ENCODE measurements at places on chromosomes 12 and 14. TPM values are rescaled to one million over a fixed set of nuclear protein-coding genes. Genes with fewer than 3 reads are reported as not detected.

KRT1 gene
- not detected for polyA plus RNA-seq

TAS2R31 gene
- not detected for polyA plus RNA-seq

KRT6A gene
- not detected for polyA plus RNA-seq

NOS1 gene
- polyA plus RNA-seq = 0.64 TPM

LTBP2 gene
- polyA plus RNA-seq = 0.27 TPM

GLT8D2 gene
- polyA plus RNA-seq = 3.2 TPM

MORN3 gene
- 0.36 TPM for polyA plus RNA-seq

BDKRB2 gene
- 0.21 TPM for polyA plus RNA-seq

VDR gene
- polyA plus RNA-seq = 0.37 TPM

SERPINA3 gene
- polyA plus RNA-seq = not detected

CD163 gene
- not detected for polyA plus RNA-seq

TAS2R14 gene
- 2.6 TPM for polyA plus RNA-seq

PLEKHG7 gene
- not detected for polyA plus RNA-seq

CNIH1 gene
- polyA plus RNA-seq = 141 TPM

KRT6B gene
- not detected for polyA plus RNA-seq

PALS1 gene
- 9.0 TPM for polyA plus RNA-seq

TIMELESS gene
- polyA plus RNA-seq = 28.7 TPM

CLEC9A gene
- polyA plus RNA-seq = not detected

TAC3 gene
- 35.1 TPM for polyA plus RNA-seq

E2F7 gene
- 43.9 TPM for polyA plus RNA-seq

DEGS2 gene
- 1.0 TPM for polyA plus RNA-seq

EPYC gene
- not detected for polyA plus RNA-seq

NFE2 gene
- polyA plus RNA-seq = 3.0 TPM

TRHDE gene
- 1.5 TPM for polyA plus RNA-seq

SCNN1A gene
- 37.1 TPM for polyA plus RNA-seq

SLC41A2 gene
- 1.5 TPM for polyA plus RNA-seq

GALNT6 gene
- 8.6 TPM for polyA plus RNA-seq

HOXC4 gene
- polyA plus RNA-seq = not detected

C14orf39 gene
- polyA plus RNA-seq = 5.7 TPM

LRTM2 gene
- polyA plus RNA-seq = not detected

DACT1 gene
- polyA plus RNA-seq = 5.7 TPM

ZC2HC1C gene
- polyA plus RNA-seq = 3.7 TPM

SIX4 gene
- 6.6 TPM for polyA plus RNA-seq

DCN gene
- 0.21 TPM for polyA plus RNA-seq

SLC25A47 gene
- polyA plus RNA-seq = not detected

KRT79 gene
- polyA plus RNA-seq = not detected

THAP2 gene
- 16.5 TPM for polyA plus RNA-seq

CCDC38 gene
- polyA plus RNA-seq = not detected

CCDC91 gene
- 40.0 TPM for polyA plus RNA-seq

LRRC10 gene
- polyA plus RNA-seq = not detected

CCDC177 gene
- 0.18 TPM for polyA plus RNA-seq

IFNG-AS1 gene
- not detected for polyA plus RNA-seq

LMNTD1 gene
- not detected for polyA plus RNA-seq

SMCO2 gene
- polyA plus RNA-seq = 0.86 TPM
